NCI-H2081 treated with DMSO at 0.1 percent for 48 hours (cell line): ENCODE measurements at places on chromosomes 13 and 19.

- no peak for DNase-seq
These were observed 18.5 kb downstream of the SLC27A1 start for GRCh38 chr19:17488593-17489391.

DNA sequence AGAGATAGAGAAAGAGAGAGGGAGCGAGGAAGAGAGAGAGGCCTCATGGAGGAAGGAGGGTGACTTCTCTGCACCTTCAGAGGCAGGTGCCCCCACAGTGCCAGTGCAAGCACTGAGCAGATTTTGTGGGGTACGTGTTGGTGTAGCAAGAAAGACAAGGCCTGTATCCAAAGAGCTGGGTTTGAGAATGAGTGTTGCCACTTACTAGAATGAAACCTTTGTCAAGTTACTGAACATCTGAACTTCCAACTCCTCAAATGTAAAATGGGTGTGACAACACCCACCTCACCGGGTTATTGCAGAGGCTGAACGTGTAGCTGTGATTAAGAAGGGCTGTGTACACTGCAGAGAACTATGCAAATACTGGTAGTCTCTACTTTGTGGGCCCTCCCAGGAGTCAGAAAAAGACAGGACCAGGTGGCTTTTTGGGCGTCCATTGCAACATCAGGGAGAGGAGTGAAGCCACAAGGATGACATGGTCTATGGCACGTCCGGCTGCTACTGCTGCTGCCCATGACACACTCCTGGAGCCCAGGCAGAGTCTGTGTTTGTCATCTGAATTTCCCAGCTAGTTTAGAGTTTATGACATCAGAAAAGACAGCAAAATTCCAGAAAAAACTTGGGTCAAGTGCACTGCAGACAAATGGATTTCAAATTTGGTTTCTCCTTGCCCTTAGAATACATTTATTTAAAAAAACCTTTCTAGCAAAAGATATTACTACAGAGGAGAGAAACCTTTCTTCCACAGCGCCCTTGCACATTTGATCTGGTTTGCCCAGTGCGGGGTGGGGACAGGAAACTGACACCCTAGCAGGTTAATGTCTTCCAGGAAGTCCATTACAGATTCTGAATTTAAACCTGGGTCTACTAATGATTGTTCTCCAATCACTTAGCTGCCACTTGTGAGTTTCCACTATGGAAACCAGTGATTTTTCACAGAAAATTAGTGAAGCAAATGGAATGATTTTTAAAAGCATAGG is 54.0 kb upstream of the ATP12A start:
- DNase-seq, result no peak

- DNase-seq, result no peak
These were observed 29.0 kb downstream of the ZNF20 start for GRCh38 chr19:12111176-12111575.

DNA sequence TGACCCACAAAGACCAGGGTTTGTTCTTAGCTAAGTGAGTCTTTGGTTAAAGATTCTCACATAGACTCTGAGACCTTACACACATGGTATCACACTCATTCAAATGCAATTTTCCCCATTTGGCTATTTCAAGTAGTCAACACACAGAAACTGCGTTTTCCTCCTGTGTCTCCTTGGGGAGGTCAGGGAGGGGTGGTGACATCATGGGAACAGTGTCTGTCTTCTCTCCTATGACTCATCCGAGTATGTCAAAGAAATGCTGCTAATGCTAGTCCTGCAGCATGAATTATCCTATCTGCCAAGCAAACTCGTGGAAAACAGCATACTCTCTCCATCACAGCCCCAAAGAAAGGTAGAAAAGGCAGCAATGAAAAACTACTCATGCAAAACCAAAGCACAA is 100.2 kb downstream of the ENOX1 start:
- DNase-seq, result no peak

- no peak for DNase-seq
These were observed 20.1 kb upstream of the ZNRF4 start for GRCh38 chr19:5434970-5435641.

DNA sequence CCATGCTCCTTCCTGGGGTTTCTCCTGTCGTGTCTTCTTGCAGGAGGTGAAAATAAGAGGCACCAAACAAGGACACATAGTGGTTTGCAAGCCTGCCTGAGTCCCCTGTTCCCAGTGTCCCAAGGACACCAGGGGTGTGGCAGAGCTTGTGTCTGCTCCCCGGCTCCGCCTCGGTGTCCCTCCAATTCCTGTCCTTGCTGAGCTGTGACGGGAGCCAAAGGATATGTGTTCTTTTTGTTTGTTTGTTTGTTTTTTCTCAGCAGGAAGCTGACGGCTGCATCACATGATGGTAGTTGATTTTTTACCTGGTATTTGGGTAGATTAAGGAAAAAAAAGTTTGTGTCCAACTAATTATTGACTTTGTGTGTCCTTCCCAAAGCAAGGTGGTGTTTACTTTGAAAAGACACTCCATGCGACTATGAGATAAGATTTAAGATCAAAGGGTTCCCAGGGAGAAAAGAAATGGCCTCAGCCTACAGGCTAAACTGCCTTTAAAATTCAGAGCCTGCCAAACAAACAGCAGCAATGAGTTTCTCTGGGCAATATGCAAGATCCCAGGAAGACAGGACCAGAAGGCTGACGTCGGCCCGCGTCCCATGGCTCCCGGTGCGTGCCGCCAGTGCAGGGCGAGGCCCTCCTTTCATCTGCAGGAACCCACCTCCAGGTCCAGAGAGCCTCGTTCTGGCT is 50.8 kb upstream of the XPO4 start:
- no peak for DNase-seq

GRCh38 chr13:26185720-26186117 is 36.4 kb downstream of the RNF6 start:
- no peak for DNase-seq

DNA sequence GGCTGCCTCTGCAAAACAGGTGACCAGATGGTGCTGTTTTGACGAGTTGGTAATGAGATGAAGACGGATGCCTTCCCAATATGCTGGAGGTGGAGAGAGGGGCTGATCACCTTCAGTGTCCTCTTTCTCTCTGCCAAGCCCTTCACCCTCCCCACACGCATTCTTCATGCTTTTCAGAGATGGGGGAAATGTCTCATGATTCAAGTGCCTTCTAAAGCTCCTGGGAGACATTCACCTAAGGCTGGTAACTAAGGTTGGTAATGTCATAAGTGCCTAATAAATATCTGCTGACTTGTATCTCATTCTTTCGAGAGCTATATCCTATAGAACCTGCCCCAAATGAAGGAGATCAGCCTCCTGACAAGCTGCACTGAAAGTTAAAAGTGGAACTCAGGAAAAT is 86.2 kb upstream of the MBNL2 start:
- DNase-seq, result no peak

DNA sequence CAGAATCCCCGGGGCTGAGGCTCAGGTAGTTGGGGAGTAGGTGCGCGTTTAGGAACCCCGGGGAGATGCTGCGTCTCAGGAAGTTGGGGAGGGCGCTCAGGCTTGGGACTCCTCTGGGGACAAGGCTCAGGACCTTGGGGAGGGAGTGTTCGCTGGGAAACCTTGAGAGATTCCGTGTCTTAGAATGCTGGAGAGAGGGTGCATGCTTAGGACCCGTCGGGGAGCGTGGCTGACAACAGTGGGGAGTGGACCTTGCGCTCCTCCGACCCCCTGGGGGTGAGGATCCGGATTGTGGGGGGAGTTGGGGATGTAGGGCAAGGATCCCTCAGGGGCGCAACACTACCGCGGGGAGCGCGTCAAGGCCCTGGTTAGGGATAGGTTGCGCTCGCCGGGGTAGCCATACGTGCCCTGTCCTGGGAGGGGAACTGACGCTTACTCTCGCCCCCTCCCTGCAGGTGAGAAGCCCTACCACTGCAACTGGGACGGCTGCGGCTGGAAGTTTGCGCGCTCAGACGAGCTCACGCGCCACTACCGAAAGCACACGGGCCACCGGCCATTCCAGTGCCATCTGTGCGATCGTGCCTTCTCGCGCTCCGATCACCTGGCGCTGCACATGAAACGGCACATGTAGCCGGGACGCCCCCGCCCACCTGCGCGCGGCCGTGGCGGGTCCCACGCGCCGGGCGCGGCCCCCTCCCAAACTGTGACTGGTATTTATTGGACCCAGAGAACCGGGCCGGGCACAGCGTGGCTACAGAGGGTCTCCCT is 2.0 kb downstream of the KLF2 start:
- no peak for DNase-seq

DNA sequence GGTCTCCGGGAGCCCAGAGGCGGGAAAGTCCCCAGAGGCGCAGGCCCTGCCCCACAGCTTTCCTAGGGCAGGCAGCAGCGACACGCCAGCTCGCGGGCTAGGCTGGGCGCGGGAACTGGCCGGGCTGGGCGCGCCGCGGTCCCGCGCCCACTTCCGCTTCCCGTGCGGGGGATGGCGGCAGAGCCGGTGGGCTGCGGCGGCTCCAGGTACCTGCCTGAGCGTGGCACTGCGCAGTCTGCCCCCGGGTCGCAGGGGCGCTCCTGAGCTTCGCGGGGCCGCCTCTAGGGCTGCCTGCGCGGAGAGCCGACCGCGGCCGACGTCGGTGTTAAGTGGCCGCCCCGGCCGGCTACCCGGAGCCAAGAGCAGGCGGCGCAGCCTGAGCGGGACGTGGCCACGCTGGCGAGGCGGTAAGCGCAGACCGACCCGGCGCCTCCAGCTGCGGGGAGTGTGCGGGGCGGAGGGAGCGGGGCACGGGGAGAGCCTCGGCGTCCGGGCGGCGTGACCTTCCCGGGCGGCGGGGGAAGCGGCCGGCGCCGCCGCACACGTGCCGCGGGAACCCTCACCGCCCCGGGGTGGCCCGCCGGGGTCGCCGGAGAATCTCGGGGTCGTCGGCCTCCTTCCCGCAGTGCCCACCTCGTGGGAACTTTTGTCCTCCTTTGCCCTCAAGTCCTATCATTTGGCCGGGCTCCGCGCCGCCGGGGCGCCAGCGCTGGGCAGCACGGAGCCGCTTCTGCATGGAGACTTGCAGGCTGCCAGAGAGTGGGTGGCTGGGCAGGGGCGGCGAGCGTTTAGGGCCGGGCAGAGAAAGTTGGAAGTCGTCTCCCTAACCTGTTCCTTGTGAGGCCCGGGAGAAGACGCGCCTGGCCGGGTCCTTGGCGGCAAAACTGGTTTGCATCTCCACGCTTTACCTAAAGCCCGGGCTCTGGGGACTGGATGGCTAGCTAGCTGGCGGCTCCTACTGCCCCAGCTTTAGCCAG is 31.4 kb upstream of the MPHOSPH8 start:
- DNase-seq, result no peak

DNA sequence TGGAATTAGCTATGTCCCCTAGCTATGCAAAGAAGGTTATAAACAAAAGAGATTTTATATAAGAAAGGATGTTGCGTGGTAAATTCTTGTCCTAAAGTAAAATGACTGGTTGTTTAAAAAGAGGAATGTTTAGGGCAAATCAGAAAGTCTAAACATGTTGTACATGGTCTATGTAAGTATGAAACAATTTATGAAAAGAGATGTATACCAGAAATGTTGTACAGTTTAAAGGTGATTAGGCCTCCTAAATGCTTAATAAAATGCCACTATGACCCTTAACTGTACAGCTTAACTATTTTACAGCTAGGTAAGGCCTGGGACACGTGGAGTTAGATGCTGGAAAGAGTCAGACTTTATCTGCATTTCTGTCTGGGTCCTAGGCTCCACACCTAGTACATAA is 775.9 kb upstream of the KLHL1 start:
- DNase-seq, result no peak

DNA sequence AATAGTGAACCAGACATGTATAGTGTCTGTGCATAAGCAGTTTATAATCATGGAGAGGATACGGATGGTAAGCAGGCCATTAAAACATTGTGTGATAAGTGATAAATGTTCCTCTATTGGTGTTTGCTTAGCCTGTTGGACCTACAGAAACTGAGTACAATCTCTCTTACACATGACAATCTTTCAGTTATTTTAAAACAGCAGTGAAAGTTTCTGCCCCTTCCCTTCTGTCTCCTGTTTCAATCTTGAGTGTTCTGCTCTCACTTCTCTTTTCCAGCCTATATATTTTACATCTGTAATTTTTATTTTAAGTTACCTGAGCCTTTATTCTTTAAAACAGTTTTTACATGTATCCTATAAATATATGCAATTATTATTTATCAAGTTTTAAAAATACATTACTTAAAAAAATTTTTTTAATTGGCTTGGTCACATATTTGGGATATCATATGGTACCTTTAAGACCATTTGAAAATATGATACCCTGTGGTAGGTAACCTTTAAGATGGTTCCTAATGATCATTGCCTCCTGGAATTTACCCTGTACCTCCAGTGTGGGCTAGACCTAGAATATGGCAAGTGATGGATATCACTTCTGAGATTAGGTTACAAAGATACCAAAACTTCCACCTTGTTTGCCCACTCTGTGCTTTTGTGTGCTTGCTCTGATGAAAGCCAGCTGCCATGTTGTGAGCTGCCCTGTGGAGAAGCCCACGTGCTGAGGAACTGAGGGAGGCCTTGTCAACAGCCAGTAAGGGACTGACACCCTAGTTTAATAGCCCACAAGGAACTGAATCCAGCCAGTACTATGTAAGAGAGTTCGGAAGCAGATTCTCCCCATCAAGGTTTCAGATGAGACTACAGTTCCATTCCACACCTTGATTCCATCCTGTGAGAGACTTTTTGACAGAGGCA is 99.3 kb downstream of the DHRS12 start:
- no peak for DNase-seq

- DNase-seq, result no peak
These were observed 364.2 kb upstream of the SLC10A2 start for GRCh38 chr13:103430368-103430767.

- no peak for DNase-seq
These were observed 94.2 kb downstream of the USP12 start for GRCh38 chr13:27077451-27077850.

GRCh38 chr13:113877149-113877990 is 13.5 kb upstream of the GAS6 start:
- no peak for DNase-seq

- DNase-seq, result no peak
These were observed 153.5 kb downstream of the LMO7 start for GRCh38 chr13:75789451-75790197.

DNA sequence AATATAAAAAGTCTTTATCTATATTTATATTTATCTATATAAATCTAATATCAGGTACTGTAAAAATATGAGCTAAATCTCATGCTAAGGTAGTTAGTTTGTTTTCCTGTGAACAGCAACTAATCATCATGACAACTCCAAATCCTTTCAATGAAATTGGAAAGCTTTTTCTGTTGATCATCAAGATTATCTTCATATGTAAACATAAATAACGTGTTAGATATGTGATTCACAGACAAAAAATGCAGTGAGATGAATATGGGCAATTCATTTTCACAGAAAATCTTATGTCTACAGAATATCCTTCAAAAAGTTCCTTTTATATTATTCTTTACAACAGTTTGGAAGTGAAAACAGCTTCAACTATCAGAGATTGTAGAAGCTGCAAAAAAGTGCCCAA is 41.7 kb upstream of the EEF1AKMT1 start:
- no peak for DNase-seq
